ENCODE measurements at places on chromosomes 13 and 19. TPM values are rescaled to one million over a fixed set of nuclear protein-coding genes. Genes with fewer than 3 reads are reported as not detected.

FFAR3 gene
- not detected for total RNA-seq

MEIOSIN gene
- total RNA-seq = not detected

KCTD4 gene
- not detected for total RNA-seq

ZNF610 gene
- 6.0 TPM for total RNA-seq

P2RY11 gene
- 3.6 TPM for total RNA-seq

CD22 gene
- total RNA-seq = not detected

C19orf81 gene
- 8.0 TPM for total RNA-seq

DNA sequence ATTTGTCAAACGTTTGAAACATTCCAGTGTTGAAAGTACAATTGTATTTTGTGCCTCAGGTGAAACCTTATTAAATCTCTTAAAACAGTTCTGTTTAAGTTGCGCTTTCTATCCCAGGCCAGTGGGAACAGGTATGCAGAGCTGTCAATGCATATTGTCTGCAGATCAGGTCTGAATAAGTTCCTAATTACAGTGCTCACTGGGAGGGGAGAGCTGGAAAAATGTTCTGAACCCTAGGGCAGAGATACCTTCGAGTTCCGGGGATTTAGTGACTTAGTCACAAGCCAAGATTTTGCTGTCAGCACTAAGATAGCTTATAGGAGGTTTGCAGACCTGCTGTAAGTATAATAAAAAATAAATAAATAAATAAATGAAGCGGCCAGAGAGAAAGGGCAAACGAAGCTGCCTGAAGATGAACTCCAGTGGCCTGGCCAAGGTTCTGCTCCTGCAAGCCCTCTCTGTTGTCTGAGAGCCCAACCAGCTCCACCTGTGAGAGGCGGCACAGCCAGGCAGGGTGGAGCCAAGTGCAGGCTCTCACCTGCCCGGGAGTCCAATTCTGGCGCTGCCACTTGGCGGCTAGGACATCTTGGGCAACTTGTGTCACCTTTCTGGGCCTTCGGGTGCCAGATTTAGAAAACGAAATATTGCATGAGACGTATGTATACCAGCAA, 97.9 kb upstream of the SLC7A1 start:
- DNase-seq = no peak

DNA sequence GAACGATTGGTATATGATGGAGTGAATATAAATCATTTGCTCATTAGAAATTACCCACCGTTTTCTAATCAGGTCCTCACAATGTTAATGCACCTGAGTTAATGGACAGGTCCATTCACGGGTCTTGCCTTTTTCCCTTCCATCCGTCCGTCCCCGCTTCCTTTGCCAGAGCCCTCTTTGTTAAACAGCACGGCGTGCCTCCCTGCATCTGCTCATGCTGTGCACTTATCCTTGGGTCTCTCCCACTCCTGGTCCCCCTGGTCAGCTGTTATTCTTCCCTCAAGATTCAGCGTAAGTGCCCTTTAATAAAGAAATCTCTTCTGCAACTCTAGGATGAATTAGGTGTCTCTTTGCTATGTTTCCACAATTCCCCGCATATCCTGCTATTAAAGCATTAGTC, 324.5 kb downstream of the DNAJC15 start:
- no peak for DNase-seq

- peak; percentile 93 for DNase-seq
Measured at GRCh38 chr13:72727417-72728289, at the start of the genes BORA and MZT1. TSS of gene BORA (plus strand) at chr13:72727923. CDS start at chr13:72728941, 1,018 bp downstream. TSS of gene MZT1 (minus strand) at chr13:72727629. CDS start at chr13:72727602, 27 bp downstream.

DNA sequence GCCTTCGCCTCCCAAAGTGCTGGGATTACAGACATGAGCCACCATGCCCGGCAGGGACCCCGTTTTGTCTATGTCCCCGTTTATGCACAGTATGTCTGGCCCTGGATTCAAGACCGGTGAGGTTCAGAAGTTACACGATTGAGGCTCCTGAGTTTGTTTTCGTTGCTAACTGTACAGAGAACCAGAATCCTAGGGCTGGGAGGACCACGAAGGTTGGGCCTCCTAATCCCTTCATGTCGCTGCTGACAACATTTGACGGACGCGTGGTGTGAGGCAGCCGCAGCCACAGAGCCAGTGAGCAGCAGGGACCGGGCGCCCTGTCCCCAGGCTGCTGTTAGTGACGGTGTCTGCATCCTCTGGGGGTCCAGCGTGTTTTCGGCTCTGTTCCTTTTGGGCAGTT, 91.4 kb downstream of the ATP11A start:
- DNase-seq = no peak

- DNase-seq = no peak
Measured at GRCh38 chr19:33111587-33111986, 20.3 kb upstream of the WDR88 start.

DNA sequence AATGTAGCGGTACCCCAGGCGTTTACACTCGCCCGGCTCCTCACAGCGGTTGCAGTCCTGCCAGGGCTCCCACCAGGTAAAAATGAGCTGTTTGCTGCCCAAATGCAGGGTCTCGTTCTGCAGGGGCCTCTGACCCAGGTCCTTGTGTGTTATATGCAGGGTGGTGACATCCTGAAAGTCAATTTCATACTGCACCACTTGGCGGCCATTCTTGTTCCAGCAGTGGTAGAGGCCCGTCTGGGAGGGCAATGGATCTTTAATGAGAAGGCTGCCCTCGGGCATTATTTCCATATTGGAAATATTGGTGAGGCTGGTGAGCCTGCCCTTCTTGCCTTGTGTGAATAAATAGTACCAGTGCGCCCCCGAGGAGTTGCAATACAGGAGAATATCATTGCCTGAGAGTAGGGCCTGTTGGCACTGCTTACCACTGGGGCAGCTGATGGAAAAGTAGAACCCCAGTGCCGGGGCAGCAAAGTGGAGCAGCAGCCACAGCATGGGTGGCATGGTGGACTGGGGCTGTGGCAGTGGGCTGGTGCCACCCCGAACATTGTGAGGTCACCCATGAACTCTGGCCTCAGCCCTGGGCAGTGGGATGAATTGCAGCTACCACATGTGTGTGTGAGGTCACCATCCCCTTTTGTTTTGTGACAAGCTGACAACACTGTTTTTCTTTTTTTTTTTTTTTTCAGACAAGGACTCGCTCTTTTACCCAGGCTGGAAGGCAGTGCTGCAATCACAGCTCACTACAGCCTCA, at the start of gene FAM187B:
Gene FAM187B, minus strand, starts transcription at position 563 of the 754 bp plus-strand sequence. Its CDS starts 59 bp downstream, at position 504.
- no peak for DNase-seq

DNA sequence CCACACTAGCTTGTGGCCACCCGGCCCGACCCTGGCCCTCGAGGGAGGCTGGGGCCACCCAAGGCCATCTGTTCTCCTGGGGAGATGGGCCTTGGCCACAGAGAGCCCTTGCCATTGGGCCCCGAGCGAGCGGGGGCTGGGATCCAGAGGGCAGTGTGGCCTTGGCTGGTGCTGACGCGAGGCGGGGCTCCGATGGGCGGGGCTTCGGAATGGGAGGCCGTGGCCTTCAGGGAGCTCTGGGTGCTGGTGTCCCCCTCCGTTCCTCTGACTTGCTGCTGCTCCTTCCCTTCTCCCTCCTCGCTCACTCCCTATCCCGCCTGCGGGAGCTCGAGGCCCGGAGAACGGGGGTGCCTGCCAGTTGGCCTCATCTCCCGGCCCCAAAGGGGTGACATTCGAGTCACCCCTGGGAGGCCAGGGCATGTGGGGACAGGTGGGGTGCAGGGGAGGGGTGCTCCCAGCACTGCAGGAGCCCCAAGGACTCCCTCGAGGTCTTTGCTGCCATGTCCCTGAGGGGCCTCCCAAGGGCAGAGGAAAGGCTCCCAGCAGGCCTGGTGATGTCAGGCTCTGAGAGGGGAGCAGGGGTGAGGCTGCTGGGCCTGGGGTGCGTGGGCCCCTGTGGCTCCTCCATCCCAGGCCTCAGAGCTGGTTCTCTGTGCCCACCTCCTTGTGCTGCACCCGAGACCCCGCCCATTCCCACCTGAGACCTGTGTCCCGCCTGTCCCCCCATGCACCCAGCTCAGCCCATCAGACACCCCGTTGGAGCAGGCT, 4.2 kb downstream of the NCLN start:
- DNase-seq = no peak

DNA sequence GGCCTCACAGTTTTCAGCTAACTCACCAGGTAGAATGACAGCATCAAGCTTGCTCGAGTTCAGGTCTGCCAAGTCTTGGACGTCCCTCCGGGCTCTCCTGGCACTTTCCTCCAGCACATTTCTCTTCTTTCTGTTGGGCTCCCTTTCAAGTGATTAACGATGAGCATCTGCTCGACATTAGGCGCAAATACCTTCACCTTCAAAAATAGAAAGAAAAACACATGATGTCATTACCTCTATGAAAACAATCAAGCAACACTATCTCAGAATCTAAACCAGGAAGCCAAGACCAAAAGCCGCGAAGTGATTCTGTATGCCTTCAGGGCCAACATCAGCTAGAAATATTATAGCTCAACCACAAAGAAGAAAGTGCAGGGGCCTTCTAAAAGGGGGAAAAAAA, 15.4 kb upstream of the CLN5 start:
- DNase-seq = no peak

GRCh38 chr13:89925107-89925506, 1422.4 kb upstream of the MIR17HG start:
- peak; percentile 27 for DNase-seq

- no peak for DNase-seq
Measured at GRCh38 chr13:67137044-67137735, 92.9 kb downstream of the PCDH9 start.

DNA sequence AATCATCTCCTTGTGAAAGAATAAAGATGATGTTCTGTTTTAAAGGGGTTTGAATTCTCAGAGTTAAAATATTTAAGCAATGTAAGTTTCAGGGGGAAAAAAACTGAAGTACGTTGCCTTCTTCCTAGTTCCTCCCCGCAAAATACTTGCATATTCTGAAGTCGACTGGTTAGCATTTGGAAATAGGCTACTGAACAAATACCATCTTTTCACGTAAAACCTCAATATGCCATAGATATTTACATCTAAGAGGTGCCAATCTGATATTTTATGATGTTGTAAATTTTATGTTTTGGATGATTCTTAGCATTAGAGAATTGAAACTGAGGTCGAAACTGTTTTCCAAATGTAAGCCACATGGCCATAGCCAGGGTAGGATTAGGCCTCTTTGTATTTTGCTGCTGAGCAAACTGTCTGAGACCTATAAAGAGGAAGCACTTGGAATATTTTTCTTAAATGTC, 138.3 kb downstream of the FLT1 start:
- no peak for DNase-seq

GRCh38 chr13:70505809-70506208, 397.6 kb upstream of the KLHL1 start:
- no peak for DNase-seq

- no peak for DNase-seq
Measured at GRCh38 chr19:45158503-45159209, 2.1 kb downstream of the NKPD1 start.

DNA sequence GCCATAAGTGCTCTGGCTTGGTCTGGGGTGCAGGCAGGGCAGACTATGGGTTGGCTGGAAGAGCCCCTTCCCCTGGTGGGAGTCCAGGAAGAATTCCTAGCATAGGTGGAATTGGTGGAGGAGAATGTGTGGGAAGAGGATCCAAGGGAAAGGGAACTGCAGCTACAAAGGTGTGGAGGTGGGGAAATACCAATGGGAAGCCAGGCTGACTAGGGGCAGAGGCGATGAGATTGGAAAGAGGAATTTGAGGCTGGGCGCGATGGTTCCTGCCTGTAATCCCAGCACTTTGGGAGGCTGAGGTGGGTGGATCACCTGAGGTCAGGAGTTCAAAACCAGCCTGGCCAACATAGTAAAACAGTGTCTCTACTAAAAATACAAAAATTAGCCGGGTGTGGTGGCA, 4.8 kb upstream of the SDHAF1 start:
- DNase-seq = no peak

DNA sequence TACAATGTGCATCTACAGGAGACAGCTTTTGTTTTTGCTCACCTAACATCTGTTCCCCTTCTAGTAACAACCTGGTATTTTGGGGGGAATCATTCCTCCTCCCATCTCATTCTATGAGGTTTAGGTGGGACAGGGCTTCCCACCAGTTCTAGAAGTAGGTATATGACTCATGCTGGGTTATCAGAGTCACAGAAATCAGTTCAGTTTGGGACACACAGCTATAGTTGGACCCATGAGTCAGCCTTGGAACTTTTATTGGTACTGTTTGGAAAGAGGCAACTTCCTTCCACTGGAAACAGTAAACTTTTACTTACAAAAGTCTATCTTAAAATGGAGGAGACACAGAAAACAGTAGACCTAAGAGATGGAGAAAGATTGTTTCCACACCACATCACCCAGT, 185.5 kb downstream of the DNAJC3 start:
- no peak for DNase-seq

DNA sequence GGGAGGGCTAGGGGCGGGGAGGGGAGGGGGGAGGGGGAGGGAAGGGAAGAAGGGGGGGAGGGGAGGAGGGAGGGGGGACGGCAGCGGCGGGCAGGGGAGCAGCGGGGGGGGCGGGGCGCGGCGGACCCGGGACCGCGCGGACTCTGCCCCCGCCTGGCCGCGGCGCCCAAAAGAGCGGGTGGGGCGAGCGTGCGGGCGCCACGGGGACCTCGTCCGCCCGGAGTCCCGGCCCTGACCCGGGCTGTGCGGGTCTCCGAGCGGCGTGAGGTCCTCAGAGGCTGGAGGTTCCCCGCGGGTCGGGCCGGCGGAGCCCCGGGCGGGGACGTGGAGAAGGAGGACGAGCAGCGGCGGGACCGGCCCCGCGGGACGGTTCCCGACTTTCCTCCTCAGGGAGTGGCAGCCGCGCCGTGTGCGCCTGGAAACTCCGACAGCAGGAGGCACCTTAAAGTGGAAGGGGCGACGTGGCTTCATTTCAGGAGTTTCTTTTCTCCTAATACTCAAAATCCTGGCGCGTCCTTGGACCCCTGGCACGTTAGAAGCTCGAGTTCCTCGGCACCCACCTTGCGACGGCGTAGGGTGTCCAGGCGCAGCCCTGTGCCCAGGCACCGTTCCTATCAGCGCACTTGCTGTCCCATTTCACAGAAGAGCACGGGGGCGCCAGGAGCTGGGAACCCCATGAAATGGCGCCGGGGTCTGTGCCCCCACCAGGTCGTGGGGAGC, 518 bp upstream of the PLPP2 start:
- no peak for DNase-seq

DNA sequence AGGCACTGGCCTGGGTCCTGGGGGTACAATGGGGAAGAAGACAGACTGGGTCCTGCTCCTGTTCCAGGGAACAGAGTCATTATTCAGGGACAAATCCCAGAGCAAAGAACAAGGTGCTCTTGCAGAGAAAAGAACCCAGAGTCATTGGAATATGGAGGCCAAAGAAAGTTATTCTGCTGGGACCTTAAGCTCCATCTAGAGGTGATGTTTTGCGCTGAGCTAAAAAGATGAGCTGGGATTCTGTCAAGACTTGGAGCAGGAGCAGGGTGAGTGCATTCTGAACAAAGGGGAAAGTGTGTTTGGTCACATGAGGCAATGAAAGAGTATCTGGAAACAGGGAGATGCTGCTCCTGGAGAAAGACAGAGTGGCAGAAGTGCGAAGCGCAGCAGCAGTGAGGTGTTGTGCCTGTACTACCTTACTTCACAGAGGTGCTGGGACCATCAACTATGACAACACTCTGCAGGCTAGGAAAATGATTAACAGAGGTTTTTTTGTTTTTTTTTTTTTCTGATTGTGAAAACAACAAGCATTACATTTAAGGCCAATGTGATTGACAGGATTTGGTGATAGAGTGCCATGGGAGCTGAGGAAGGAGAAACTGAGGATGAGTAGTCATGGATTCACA, 95.3 kb upstream of the TNFSF11 start:
- peak; percentile 41 for DNase-seq

Data from NCI-H460 (cell line).